ENCODE measurements at places on chromosomes 1 and 21.

DNA sequence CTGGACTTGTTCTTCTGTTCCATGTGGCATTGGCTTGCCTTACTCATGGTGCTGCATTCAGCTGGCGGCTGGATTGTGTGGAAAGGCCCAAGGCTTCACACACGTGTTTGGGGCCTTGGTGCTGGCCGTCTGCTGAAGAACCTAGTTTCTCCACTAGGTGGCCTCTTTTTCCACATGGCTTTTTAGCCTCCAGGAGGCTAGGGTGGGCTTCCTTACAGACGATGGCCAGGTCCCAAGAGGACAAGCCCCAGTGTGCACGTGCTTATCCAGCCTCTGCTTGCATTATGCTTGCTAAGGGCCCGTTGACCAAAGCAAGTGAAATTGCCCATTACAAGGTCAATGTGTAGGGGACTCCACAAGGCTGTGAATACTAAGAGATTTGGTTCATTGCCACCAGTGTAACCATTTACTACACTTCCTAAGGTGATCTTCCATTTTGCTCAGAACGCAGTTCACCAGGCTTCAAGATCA, 47.5 kb upstream of the FOXO6 start:
- DNase-seq: peak; percentile 14

DNA sequence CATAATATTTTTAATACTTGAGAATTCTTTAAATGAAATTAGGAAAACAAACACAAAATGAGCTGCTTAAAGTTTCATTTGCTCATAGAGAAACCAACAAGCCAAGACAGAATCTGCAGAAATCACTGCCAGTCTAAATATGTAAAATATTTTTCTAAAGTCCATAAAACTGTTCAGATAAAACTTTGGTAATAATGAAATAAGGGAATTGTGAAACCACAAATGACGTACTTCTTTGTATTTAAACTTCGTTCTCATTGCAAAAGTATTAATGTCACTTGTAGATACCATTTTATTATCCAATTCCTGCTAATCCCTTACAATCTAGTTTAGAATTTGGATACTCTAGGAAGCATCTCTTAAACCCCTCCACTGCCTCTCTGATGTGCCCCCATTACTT, 234.5 kb upstream of the NEGR1 start:
- DNase-seq: peak; percentile 4

- no peak for DNase-seq
Measured at GRCh38 chr1:167605576-167605975, 24.5 kb upstream of the RCSD1 start.

GRCh38 chr1:40736085-40736531, 44.6 kb downstream of the NFYC start:
- peak; percentile 55 for DNase-seq

DNA sequence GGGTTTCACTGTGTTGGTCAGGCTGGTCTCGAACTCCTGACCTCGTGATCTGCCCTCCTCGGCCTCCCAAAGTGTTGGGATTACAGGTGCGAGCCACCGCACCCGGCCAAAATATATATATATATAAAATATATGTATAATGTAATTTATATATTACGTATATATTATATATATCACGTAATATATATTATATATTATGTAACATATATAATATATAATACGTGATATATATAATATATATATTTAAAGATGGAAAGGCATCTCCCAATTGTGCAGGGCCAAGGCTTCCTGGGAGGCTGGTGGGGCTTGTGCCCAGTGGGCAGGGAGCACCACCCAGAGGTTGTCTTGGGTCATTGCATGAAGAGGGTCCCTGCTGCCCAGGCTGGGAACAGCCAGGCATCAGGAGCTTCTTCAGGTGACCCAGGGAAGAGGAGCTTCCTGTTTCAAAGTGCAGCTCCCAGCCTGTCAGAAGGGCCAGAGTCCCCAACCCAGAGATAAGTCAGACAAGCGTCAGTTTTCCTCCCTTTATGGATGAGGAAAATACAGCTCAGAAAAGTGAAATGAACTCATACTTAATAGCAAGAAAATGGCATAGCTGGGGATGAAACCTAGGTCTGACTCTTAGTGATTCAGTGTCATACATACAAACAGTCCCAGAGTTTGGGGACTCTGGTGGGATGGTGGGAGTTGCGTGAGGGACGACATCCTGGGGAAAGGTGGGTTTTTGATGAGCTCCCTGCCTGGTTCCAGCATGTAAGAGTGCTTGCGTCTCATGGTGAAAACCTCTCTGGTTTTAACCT, 12.0 kb downstream of the UBE2Q1 start:
- DNase-seq: peak; percentile 39

- DNase-seq: no peak
Measured at GRCh38 chr21:20270365-20271055, 727.7 kb upstream of the NCAM2 start.

DNA sequence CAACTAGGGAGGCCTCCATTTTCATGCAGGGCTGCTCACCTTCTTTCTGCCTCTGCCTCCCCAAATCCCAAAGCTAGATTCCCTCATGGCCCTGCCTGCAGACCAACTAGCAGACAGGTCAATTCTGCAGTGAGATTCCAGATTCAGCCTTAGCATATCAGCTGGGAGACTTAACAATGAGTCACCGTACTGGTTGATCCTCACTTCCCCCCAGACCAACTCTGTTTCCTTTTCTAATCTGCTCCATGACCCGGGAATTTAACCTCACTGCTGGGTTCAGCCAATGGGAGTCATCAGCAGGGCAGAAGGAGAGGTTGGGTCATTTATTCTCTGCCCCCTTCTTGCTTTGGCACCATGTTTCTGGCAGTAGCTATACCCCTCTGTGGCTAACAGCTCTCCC, 140.6 kb upstream of the GRIK3 start:
- DNase-seq: no peak

DNA sequence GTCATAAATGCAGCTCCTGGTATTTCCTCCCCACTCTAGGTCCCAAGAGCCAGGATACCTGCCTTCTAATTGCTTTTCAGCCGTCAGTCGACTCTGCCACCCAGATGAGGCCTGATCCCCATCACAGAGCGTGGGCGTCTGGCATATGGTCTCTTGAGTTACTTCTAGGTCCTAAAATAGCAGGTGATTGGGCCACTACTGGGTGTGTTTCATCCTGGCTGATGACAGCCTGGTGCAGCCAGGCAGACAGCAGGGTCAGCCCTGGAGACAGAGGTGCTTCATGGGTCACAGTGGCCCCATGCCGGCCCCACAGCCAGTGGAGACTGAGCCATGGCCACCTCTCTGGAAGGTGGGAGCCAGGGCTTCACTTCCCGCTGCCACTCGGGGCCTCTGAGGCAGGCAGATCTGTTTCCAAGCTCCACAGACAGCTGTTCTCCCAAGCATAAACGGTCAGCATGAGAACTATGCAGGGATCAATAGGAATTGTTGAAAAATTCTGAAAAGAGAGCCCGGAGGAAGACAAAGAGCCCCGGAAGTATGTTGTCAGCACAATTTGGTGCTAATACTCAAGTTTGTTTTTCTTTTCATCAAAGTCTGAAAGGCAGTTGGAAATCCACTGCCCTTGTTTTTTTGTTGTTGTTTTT, 83.0 kb downstream of the MAN1C1 start:
- DNase-seq: no peak

DNA sequence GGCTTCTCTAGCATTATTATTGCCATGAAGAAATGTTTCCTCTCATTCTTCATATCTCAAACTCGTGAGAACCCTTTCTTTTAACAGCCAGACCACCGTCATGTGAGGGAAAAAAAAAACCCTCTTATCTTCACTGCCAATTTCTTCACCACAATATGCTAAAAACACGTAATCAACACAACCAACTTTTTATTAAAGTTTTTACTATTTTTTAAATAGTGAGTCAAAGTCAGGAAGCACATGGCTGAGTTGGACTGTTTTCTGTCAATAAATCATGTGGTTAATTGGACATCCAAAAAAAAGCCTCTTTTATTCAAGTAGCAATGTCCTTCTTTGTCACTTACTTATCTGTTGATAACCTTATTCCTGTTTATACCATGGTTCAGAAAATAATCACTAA, 55.9 kb upstream of the SAMD13 start:
- DNase-seq: no peak

DNA sequence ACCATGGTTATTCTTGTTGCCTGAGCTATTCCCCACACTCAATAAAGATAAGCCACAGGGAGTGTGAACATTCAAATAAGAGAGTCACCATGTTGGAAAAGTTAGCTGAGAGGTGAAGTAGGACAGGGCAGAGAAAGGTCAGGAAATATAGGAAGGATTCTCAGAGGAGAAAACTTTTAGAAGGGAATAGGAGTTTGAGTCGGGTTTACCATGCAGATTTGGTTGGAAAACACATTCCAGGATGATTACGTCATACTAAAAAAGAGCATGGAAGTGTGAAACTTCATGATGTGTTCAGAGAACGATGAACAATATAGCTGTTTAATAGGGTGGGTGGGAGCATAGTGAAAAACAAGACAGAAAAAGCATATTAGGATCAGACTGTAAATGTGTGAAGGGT, 1125.3 kb upstream of the ADGRL2 start:
- DNase-seq: no peak

DNA sequence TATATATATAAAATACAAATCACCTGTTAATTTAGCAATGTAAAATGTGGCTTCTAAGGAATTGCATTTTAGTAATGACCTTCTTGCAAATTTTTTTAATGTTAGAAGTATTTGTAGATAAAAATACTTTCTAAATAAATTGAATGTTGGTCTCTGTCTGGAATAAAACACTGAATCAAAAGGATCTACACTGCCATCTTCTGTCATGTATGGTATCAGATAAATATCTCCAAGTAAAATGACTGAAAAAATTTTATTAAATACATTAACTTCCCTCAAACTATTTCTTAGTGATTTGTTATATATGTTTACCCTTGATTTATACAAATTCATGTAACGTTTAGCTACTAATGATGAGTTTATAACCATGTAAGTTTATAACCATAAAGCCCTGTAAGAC, 2029.3 kb downstream of the MRPL39 start:
- DNase-seq: no peak

- DNase-seq: no peak
Measured at GRCh38 chr1:182257369-182258063, 134.1 kb downstream of the GLUL start.

- DNase-seq: no peak
Measured at GRCh38 chr1:98126740-98127139, 205.9 kb upstream of the DPYD start.

- no peak for DNase-seq
Measured at GRCh38 chr1:68229650-68230483, 2.5 kb downstream of the WLS start.

DNA sequence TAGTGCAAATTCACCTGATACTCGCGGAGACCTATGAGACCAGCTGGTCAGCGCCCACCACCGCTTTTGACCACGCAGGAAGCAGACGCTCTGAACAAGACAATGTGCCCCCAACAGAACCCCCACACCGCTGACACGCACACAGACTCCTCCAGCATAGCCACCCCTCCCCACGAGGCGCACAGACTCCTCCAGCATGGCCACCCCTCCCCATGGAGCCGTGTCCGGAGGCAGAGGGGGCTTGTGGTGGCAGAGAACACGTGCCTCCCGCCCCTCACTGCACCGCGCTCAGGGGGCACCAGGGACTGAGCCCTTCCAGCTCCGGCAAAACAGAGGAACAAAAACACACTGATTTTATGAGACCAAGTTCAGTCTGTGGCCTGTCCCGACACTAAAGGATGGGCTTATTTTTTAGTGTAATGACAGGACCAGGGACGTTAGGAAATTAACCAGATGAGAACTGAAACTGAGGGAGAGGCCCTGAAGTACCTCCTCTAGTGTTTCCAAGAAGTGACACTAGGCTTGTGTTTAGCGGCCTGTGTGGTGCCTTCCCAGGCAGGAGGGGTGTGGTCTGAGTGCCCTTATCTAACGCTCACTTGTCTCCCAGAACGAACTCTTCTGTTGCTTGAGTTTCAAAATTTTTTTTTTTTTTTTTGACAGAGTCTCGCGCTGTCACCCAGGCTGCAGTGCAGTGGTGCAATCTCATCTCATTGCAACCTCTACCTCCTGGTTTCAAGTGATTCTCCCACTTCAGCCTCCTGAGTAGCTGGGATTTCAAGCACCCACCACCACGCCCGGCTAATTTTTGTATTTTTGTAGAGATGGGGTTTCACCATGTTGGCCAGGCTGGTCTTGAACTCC, 10.0 kb upstream of the AGPAT3 start:
- DNase-seq: no peak

DNA sequence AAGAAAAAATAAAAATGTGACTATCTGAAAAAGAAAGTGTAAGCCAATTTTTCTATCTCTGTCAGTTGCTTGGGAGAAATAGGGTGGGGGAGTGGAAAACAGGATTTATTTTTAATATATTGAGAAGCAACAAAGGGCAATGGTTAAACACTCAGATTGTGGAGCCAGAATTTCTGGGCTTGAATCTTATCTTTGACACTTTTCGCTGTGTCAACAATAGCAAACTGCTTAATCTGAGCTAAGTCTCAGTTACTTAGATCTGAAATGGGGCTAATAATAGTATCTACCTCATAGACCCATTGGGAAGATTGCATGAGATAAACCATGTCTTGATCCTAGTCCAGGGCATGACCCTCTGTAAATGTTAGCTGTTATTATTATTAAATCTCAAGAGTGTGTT, 468.1 kb downstream of the ADGRL2 start:
- DNase-seq: no peak

DNA sequence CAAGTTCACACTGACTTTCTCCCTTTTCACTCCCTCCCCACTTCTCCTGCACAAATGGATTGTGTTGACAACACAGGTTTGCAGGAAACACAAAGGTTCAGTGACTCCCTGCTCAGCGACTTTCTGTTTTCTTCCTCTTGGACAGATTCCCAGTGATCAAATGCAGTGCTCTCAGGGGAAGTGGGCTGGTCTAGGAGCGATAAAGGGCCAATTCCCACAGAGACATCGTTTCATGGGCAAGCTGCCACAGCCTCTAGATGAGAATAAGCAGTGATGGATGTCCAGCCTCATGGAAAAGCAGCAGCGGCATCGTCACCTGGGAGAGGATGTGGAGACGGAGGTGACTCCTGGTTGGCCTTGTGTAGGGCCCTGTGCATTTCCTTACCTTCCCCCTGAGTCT, 30.6 kb downstream of the FYB2 start:
- DNase-seq: no peak

DNA sequence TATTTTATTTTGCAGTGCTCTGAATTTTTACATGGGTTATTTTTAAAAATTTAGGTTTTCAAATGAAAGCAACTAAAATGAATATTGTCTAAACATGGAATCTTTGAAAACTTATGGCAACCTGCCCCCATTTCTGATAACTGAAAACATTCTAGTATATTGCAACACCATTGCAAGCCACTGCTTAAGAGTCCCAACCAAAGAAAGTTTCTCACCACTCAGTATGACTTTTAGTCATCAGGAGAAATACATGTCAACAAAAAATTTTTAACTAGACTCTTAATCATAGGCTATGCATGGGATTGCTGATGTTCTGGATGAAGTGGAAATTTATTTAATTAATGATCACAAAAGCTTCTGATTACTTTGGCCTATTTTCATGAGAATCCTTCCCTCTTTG, 112.1 kb downstream of the TNFSF18 start:
- peak; percentile 48 for DNase-seq

GRCh38 chr1:94098585-94099111, 22.3 kb downstream of the ABCA4 start:
- no peak for DNase-seq

All from fibroblast of gingiva (primary cell).